ENCODE measurements at places on chromosomes 3 and 15.

DNA sequence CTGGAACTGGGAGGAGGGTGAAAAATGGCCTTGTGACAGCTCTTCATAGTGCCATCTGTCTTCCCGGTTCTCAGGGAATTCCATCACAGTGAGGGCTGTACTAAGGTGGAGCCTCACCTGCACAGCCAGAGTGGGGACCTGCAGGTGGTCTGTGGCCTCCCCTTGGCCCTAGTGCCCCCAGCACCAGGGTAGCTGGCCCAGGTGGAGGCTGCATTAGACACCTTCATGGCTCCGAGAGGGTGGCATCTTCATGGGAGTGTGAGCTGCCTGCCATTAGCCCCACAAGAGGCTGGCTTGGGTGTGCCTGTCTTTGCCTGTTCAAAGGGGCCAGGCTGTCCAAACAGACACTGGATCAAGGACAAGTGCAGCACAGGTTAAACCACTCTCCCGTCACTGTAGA lies 95.5 kb upstream of the PRR23E start:
- no peak overlapping the region for H3K4me3 ChIP-seq
- no peaks in the 10 kb centered on the region for H3K27me3 ChIP-seq
- no peaks in the 10 kb centered on the region for H3K4me1 ChIP-seq
- H3K27ac ChIP-seq: no peak overlapping the region
- no peak for DNase-seq

DNA sequence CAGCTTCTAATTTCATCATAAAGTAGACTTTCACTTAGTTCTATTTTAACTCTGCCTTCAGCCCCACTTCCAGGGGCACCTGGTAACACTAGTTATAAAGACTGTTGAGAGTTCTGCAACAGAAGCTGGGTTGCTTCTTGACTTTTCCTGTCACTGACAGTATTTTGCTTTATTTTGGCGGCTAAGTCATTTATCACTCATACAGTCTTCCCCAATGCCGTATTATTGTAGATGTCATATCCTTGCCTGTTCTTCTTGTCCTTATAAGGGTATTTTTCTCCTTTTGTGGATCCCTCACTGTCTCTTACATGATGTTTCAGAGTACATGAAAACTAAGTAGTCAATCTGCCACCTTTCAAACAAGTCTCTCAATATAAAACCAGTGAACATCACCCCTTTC lies 369.0 kb upstream of the PPP2R3A start:
- no peak for DNase-seq
- no peaks in the 10 kb centered on the region for H3K36me3 ChIP-seq
- H3K4me1 ChIP-seq: no peaks in the 10 kb centered on the region
- H3K4me3 ChIP-seq: no peak overlapping the region
- H3K27me3 ChIP-seq: no peaks in the 10 kb centered on the region
- H3K27ac ChIP-seq: no peak overlapping the region

- no peaks in the 10 kb centered on the region for H3K36me3 ChIP-seq
- H3K4me1 ChIP-seq: no peaks in the 10 kb centered on the region
- no peaks in the 10 kb centered on the region for H3K27me3 ChIP-seq
- DNase-seq: no peak
- no peak overlapping the region for H3K4me3 ChIP-seq
Measured at GRCh38 chr3:184976-185375, 11.6 kb upstream of the CHL1 start.

DNA sequence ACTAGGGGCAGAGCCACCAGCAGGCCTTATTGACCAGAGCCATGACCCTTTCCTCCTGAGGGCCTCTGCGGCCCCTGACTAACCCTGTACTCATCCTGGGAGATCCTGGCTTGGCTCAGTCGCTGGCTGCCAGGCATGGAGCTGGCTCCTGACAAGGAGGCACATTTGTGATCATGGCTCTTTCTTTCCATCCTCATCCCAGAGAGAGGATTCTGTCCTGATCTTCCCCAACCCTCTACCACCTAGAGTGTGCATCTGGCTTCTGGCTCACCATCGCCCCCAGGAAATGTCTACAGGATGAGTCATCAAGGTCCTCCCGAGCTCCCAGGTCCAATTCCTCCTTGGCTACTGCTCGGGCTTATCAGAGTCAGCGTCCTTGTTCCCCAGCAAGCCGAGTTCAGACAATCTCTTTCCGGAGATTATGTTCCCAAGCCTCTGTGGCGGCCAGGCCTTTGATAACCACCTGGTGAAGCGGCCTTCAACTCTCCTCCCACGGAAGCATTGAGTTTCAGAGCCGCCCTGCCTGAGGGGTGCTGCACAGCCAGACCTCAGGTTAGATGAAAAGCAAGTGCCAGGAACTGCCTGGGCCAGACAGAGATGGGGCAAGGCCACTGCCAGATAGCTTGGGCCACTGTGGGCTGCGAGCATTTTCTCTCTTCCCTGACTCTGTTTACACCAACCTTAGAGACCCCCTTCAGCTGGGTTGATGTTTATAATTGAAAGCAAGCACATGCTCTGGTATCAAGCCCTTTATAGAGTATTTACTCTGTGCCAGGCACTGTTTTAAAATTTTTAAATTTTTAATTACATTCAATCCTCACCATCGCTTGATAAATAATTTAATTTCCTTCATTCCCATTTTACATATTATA lies 44.3 kb upstream of the MRPS22 start:
- H3K27me3 ChIP-seq: no peaks in the 10 kb centered on the region
- no peak for DNase-seq
- no peaks in the 10 kb centered on the region for H3K4me1 ChIP-seq

DNA sequence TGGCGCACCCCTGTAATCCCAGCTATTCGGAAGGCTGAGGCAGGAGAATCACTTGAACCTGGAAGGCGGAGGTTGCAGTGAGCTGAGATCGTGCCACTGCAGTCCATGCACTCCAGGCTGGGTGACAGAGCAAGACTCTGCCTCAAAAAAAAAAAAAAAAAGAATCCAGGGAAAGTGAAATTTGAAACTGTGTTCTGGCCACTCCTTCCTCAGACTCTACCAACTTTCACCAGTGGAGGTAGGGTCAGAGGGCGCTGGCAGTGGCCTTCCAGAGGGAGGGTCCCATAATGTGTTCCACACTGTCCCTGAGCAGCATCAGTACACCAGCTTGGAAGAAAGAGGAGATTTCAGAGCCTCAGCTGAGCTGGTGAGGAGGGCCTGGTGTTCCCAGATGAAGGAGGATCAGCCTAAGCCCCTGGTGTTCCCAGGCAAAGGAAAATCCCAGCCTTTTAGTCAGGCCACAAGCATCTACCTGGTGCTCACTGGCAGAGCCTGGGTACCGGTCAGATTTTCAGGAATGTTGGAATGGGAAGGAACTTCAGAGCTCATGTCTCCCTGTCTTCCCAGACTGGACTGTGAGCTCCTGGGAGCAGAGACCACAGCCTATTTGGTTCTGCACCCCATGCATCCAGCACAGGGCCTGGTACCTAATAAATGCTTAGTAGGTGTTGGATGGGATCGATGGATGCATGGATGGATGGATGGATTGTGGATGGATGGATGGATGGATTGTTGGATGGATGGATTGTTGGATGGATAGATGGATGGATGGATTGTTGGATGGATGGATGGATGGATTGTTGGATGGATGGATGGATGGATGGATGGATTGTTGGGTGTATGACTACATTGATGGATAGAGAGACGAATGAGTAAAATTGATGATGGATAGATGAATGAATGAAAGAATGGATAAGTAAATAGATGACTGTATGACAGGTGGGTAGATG lies 117.9 kb downstream of the CORO2B start:
- DNase-seq: no peak
- no peaks in the 10 kb centered on the region for H3K27me3 ChIP-seq
- H3K4me1 ChIP-seq: peaks cover 10% of the 10 kb centered on the region
- H3K27ac ChIP-seq: no peak overlapping the region
- H3K4me3 ChIP-seq: no peak overlapping the region
- H3K36me3 ChIP-seq: no peaks in the 10 kb centered on the region

GRCh38 chr15:52731004-52731403 lies 51.8 kb upstream of the ATOSA start:
- H3K27me3 ChIP-seq: no peaks in the 10 kb centered on the region
- peaks cover 16% of the 10 kb centered on the region for H3K4me1 ChIP-seq
- no peak overlapping the region for H3K4me3 ChIP-seq
- no peak overlapping the region for H3K27ac ChIP-seq
- H3K36me3 ChIP-seq: no peaks in the 10 kb centered on the region

GRCh38 chr15:62732078-62732477 lies 310.5 kb upstream of the TPM1 start:
- no peak overlapping the region for H3K4me3 ChIP-seq
- no peak overlapping the region for H3K27ac ChIP-seq
- H3K36me3 ChIP-seq: no peaks in the 10 kb centered on the region
- H3K27me3 ChIP-seq: no peaks in the 10 kb centered on the region
- H3K4me1 ChIP-seq: no peaks in the 10 kb centered on the region

DNA sequence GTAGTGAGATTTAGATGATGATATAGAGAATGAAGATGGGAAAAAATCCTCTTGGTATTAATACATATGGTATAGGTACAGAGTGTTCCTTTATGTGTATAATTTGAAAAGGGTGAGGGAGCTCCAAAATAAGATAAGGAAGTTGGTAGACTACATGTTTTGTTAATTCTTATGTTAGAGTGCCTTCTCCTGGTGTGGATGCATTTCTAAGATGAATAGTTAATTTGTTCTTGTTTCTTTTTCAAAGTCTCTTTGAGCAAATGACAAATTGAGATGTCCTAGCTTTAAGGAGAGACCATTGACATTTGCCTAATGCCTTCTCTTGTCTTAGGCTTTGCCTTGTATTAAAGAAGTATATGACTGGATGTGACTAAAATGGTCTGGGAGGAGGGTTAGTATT lies 34.1 kb downstream of the AKAP13 start:
- no peaks in the 10 kb centered on the region for H3K27me3 ChIP-seq
- peaks cover 31% of the 10 kb centered on the region for H3K4me1 ChIP-seq
- H3K27ac ChIP-seq: peak overlapping the region; percentile 4
- no peaks in the 10 kb centered on the region for H3K36me3 ChIP-seq

GRCh38 chr15:54528021-54528420 lies 549.8 kb downstream of the UNC13C start:
- no peaks in the 10 kb centered on the region for H3K4me1 ChIP-seq
- no peaks in the 10 kb centered on the region for H3K27me3 ChIP-seq
- H3K36me3 ChIP-seq: no peaks in the 10 kb centered on the region
- no peak overlapping the region for H3K27ac ChIP-seq

DNA sequence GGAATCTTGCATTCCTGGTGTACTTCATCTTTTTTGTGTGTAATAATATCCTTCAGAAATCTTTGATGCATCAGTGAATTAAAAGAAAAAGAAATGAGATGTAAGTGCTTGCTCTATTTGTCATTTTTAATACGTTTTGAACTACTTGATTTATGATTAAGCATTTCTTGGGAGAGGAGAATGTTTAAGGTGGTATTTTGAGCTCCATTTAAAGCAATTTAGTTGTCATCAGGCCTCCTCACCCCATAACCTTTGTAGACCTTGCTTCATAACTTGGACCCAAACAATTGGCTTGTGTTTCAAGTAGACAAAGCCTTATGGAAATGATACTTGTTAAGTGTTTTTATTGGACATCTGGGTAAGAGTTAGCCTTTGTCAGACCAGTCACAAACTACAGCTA lies 87.1 kb upstream of the VEPH1 start:
- no peak overlapping the region for H3K4me3 ChIP-seq
- H3K4me1 ChIP-seq: no peaks in the 10 kb centered on the region
- H3K27me3 ChIP-seq: no peaks in the 10 kb centered on the region
- no peaks in the 10 kb centered on the region for H3K36me3 ChIP-seq
- no peak overlapping the region for H3K27ac ChIP-seq

Data from CD4-positive, alpha-beta memory T cell (primary cell).